RWPE1 (cell line): ENCODE measurements at places on chromosomes 12 and 14.

GRCh38 chr14:35402323-35403113 lies 2.0 kb downstream of the NFKBIA start:
- DNase-seq = no peak

DNA sequence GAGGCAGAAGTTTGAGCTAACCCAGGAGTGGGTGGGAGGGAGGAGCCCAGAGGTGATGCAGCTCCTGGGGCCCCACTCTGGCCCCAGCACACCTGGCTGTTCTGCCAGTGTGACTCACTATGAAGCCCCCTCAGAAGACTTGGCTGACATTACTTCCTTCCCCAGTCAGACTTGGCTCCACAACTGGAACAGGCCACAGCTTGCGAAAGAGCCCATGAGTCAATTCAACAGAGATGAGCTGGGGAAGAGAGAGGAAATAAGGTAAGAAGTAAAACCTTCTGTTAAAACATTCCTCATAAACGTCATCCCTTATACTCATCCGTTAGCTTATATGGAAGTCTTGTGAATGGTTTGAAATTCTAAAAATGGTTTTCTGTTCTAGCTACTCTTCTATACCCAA lies 245.9 kb downstream of the ADAMTS20 start:
- DNase-seq = peak; percentile 87

- peak; percentile 8 for DNase-seq
Observed at GRCh38 chr14:77761205-77761931, 412 bp upstream of the SNW1 start.

GRCh38 chr12:125032466-125033152 lies 32.6 kb upstream of the AACS start:
- DNase-seq = no peak

GRCh38 chr12:69239352-69239921 lies at the start of gene CPSF6:
CPSF6 (plus strand) TSS chr12:69239569; CDS start chr12:69239647, 78 bp downstream.
- DNase-seq = peak; percentile 92

DNA sequence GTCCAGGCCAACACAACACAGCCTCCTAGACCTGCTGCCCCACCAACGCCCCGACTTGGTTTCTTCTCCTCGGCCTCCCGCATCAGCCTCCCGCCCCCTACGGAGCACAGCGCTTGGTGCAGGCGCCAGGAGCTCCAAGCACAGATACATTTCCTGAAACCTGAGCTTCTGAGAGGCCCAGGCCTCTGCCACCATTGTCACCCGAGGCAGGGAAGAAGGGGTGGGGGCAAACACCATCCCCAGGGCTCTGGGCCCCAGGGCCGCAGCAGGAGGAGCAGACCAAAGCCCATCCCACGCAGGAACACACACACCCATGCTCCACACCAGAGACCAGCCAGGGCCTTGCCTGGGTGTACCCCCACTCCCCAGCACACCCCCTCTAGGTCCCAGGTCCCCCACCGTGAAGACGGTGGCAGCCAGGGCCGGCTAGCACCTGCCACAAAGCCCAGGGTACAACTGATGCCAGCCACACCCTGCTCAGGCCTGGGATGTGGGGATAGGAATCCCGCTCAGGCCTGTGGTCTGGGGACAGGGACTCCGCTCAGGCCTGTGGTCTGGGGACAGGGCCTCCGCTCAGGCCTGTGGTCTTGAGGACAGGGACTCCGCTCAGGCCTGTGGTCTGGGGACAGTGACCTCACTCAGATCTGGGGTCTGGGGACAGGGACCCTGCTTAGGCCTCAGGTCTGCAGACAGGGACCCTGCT lies 5.4 kb downstream of the JAG2 start:
- no peak for DNase-seq

DNA sequence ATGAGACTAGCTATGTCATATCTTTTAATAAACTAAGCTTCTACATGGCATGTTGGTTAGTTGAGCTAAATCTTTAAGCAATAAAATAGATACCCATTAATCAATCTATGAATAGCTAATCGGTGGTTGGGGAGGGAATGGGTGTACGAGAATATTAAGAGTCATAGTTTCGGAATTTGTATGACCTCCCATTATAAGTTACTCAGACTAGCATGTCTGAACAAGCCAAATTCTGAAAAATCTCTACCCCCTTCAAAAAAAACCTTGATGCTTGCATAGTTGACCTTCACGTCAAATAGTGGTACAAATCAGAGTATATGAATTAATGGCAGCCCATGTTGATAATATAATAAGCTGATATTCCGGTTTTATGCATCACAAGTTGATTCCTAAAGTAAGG lies 60.0 kb downstream of the PLEKHG7 start:
- DNase-seq = peak; percentile 55

GRCh38 chr12:53427905-53428594 lies 4.4 kb downstream of the AMHR2 start:
- DNase-seq = peak; percentile 90

- peak; percentile 19 for DNase-seq
Observed at GRCh38 chr14:22265319-22266141, 323.5 kb downstream of the DAD1 start.

DNA sequence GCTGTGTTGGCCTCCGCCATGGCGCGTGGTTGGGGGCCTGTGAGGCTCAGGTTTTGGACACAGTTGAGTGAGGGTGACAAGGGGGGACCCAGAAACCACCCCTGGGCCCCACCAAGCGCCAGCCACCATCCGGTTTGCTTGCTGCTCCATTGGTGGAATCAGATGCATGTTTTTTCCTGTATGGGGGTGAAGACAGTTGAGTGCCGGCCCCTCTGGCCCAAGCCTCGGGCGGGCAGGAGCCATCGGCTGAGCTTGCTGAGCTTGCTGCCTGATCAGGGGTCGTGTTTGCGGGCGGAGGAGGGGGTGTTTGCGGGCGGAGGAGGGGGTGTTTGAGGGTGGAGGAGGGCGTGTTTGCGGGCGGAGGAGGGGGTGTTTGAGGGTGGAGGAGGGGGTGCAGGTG lies 6.4 kb downstream of the PGAM5 start:
- DNase-seq = no peak

- no peak for DNase-seq
Observed at GRCh38 chr12:57485695-57486094, 2.2 kb upstream of the MARS1 start.

DNA sequence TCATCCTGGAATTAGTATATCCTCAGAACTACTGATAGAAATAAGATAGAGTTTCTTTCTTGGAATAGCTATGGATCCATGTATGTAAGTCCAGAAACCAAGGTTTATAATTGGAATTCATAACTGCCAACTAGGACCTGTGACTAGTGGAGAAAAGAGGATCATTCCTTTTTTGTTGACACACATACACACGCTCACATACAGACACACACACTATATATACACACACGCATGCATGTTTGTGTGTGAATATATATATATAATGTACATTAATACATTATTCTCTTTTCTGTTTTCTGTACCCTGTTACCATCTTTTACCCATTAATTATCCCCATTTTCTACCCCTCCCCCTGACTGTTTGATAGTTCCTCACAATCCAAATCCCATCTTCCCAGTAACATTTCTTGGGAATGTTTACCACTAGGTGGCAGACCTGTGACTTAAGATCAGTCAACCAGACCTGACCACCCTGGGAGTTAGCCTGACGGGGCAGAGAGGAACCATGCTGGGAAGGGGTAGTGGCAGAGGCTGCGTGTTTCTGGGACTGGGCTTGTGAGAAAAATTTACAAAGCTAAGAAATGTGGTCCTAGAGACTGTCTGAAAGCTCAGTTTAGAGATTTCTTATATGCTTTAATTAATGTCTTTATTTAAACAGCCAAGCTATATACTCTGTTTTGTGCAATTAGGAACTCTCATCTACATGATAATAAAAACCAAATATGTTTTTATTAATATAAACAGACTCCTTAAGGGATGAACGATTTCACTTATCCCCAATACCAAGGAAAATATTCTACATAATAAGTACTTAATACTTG lies 308.0 kb downstream of the PPFIA2 start:
- peak; percentile 42 for DNase-seq

GRCh38 chr12:116773276-116773731 lies 35.2 kb downstream of the RNFT2 start:
- peak; percentile 26 for DNase-seq

- DNase-seq = no peak
Observed at GRCh38 chr12:118575730-118576129, 199.4 kb downstream of the SUDS3 start.

- DNase-seq = no peak
Observed at GRCh38 chr12:15662983-15663659, 126.1 kb downstream of the EPS8 start.

DNA sequence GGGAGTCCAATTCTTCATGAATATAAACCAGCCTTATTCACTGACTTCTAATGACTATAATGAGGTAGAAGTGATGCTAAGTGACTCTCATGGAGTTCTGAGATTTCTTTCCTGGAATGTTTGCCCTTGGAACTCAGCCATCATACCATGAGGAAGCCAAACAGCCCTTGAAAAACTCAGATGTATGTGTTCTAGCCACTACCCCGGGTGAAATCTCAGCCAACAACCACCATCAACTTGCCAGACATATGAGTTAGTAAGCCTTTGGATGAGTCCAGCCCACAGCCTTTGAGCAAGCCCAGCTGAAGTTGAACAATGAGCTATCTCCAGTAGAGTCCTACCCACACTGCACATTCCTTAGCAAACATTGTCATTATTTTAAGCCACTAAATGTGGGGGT lies 149.5 kb downstream of the SLC6A15 start:
- DNase-seq = no peak

GRCh38 chr12:3743803-3744202 lies 9.1 kb downstream of the CRACR2A start:
- DNase-seq = no peak

- DNase-seq = no peak
Observed at GRCh38 chr12:122205053-122205925, 1.8 kb downstream of the B3GNT4 start.

DNA sequence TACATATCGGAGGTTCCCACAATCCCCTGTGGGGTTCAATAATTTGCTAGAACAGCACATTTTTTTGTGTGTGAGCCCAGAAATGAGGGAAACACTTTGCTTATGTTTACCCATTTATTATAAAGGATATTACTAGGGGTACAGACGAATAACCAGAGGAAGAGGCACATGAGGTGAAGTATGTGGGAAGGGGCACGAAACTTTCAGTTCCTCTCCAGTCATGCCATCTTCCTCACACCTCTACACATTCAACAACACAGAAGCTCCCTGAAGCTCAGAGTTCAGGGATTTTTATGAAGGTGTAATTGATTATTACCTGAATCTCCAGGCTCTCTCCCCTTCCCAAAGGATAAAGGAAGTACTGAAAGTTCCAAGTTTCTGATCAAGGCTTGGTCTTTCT lies 30.2 kb upstream of the DYRK2 start:
- DNase-seq = no peak
